Kidney (tissue), 22 donors: ENCODE measurements at places on chromosomes 2 and 18.
A peak's percentile ranks its signal among the peaks of the same experiment; 100 is the strongest.

DNA sequence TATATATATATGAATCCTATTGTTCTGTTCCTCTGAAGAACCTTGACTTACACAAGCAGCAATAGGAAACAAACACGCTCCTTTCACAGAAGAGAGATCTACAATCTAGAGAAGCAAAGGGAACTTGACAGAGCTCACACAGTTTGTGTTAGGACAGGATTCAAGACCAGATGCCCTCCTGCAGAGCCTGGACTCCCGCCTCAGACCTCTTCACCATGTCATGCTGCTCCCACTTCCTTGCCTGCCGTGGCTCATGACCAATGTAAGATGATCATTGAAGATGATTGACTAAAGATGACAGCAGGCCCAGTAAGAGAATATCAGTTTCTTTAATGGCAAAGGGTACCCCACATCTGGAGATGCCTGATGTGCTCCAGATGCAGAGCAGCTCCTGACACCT lies 111.2 kb upstream of the AGAP1 start:
- no peak for DNase-seq

GRCh38 chr2:156437272-156437930 lies 1.2 kb downstream of the GPD2 start:
- no peak for DNase-seq

- peak; percentile 43 for DNase-seq
Observed at GRCh38 chr2:109644571-109645275, 30.6 kb downstream of the SOWAHC start.

- DNase-seq, result no peak
Observed at GRCh38 chr2:190767821-190768220, 112.8 kb upstream of the GLS start.

DNA sequence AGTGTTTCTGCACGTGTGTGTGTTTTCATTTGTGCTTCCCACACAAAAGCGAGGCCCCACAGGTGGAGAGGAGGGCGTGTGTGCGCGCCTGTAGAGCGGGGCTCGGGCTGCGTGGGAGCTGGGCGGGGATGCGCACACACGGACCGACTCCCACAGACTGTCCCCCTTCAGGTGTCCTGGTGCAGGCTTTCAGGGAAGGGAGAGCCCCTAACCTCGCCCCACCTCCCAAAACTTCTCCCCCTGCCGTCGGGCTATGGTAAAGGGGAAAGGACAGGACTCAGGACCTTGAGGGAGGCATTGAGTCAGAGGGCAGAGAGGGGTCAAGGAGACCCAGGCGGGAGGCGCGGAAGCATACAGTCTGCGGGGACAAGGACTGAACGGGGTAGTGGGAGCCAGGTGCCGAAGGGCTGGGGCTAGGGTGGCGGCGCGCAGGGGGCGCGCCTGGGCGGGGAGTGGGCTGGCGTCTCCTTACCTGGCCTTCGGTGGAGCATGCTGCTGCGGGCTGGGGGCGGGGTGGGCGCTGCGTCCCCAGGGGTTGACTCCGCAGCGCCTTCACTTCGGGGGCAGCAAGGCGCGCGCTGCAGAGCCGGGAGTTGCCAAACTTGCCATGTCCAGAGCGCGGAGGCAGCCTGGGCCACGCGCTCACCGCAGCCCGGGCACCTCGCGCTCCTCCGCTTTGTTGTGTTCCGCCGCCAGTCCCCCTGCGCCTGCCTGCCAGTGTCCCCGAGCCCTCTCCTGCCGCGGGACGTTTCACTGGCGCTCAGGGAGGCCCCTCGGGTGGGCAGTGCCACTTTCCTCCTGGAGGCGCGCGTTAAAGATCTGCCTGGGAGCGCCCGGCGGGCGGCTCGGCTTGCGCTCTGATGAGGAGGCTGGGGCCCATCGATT lies 302.0 kb downstream of the NCKAP5 start:
- DNase-seq, result peak; percentile 63

DNA sequence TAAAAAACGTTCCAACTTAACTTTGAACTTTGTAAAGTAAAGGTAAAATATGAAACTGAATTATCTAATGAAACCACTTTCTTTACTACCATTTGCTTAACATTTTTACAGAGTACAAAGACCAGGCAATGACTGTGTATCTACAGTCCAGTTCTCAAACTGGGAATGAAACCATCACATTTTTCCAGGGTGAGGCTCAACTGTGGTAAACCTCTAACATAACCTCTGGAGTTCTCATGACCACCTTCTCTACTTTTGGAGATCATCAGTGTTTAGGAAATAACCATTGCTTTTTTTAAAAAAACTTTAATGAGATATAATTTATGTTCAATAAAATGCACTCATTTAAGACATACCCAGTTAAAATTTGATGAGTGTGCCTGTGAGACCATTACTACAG lies 223.5 kb downstream of the RNF152 start:
- no peak for DNase-seq

DNA sequence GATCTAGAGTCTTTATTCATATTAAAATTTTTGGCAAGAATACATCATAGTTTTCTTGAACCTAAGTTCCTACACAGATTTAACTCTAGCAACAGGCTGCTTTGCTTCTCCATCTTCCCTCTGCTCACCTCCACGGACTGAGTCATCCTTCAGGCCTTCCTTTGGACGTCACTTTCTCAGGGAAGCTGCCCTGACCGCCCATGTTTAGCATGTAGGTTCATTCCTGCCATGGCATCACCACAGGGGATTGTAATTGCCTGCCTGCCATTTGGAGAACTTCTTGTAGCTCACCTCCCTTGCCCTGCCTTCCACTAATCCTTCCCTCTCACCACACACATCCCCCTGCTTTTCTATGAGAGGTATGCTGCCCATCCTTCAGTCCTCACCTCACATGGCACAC lies 43.9 kb upstream of the B3GNT2 start:
- DNase-seq, result no peak

DNA sequence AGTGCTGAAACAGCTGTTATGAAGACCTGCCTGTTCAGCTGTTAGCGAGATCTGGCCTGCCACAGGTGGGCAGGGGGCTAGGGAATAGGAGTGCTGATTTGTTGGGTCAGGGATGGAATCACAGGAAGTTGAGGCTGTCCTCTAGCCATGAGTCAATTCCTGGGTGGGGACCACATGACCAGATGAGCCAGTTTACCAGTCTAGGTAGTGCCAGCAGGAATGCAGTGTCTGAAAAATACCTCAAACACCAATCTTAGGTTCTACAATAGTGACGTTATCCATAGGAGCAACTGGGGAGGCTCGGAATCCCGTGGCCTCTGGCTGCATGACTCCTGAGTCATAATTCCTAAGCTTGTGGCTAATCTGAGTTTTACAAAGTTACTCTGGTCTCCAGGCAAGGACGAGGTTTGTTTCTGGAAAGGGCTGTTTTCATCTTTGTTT lies 44.9 kb downstream of the DYSF start:
- no peak for DNase-seq

- DNase-seq, result no peak
Observed at GRCh38 chr18:13211534-13211933, 7.0 kb upstream of the LDLRAD4 start.

DNA sequence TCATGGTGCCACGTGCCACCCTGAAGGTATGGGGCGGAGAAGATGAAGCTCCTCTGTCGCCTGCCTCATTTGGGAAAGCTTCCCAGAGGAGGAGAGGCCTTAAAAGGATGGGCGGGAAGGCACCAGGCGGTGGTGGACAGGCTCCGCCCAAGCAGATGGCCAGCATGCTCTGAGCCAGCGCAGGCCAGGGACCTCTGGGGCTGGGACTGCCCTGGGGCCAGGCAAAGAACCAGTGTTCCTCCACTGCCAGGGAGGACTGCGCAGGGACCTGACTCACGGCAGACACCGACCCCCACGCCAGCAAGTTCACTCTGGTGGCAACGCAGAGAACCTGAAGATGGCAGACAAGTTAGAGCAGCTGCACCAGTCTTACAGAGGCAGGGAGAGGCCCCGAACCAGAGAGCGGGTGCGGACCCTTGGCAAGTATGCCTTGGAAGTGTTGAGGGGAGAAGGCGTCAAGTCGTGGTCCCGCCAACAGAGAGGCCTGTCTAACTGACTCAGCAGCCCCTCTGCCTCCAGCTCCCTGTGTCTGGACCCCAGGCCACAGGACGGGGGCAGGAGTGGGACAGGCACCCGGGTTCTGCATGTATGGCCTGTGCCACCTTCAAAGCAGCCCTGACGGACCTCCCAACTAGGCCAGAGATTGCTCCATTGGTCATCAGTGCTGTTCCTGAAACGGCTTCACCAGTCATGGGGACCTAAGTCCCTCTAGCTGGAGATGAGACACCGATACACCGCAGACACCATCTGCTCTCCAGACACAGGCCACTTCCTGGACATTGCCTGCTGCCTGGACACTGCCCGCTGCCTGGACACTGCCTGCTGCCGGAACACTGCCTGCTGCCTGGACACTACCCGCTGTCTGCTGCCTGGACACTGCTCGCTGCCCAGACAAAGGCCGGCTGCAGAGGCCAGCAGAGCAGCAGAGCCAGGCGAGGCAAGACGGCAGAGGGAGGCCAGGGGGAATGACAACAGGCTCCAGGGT lies 124.7 kb downstream of the HDAC4 start:
- peak; percentile 60 for DNase-seq

DNA sequence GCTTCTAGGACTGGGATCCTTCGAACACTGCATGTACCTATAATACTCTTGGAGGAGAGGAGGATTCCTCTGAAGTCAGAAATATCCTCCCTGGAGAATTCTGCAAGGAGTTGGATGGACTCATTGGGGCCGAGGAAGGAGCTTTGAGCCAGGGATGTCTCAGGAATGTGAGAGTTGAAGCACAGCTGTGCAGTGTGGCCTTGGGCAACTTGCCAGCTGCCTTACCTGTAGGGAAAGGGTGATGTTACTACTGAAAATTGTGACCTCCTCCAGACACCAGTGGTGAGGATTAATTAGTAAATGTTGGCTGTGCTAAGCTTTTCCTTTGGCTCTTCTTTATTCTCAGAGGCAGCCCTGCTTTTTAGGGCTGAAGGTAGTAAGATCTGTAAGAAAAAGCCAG lies 41.4 kb downstream of the FMNL2 start:
- DNase-seq, result no peak

GRCh38 chr2:205903549-205904129 lies 182.3 kb downstream of the INO80D start:
- no peak for DNase-seq

DNA sequence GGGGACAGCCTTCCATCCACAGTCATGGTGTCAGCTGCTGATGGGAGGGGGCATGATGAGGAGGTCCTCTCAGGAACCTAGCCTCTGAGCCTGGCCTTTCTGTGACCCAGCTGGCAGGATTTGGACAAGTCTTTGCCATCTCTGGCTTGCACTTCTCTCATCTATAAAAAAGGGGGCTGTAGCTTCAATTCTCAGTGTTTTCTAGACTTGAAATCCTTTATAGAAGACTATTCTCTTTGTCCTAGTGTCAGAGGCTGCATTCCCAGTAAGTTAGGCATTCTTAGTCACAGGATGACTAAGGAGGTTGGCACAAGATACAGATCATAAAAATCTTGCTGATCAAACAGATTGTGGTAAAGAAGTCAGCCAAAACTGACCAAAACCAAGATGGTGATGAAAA lies 958.5 kb downstream of the CNTNAP5 start:
- DNase-seq, result no peak

GRCh38 chr2:25585189-25585588 lies 88.2 kb downstream of the DTNB start:
- peak; percentile 10 for DNase-seq

GRCh38 chr2:8889978-8890377 lies 52.6 kb upstream of the KIDINS220 start:
- DNase-seq, result no peak

- no peak for DNase-seq
Observed at GRCh38 chr2:64324746-64325410, 129.1 kb upstream of the LGALSL start.

- DNase-seq, result no peak
Observed at GRCh38 chr2:203849010-203849409, 18.6 kb upstream of the CTLA4 start.

GRCh38 chr2:240812721-240813120 lies 7.3 kb downstream of the KIF1A start:
- DNase-seq, result peak; percentile 30

DNA sequence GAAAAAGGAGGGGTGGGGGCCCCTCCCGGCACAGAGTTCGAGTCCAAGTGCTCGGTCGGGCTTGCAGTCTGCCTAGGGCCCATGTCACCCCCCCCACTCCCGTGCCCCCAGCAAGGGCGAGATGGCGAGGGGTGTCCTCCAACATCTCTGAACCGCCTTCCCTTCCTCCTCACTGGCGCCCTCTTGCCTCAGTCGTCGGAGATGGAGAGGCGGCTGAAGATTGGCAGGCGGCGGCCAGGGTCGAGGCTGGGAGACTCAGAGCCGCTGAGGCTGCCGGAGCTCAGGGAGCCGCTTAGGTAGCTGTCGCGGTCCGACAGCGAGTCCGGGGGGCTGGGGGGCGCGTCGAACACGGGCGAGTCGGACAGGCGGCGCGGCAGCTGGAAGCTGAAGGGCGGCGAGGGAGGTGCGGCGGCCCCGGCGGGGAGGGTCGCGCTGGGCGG lies 2.3 kb downstream of the ZFP36L2 start:
- peak; percentile 90 for DNase-seq

- no peak for DNase-seq
Observed at GRCh38 chr2:104254017-104254416, 599.9 kb upstream of the POU3F3 start.

DNA sequence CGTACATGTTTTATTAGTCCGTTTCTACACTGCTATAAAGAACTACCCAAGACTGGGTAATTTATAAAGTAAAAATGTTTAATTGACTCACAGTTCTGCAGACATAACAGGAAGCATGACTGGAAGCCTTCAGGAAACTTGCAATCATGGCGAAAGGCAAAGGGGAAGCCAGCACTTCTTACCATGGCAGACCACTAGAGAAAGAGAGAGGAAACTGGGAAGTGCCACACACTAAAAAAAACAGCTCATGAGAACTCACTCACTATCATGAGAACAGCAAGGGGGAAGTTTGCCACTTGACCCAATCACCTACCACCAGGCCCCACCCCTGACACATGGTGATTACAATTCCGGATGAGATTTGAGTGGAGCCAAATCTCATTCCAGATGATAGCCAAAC lies 466.2 kb downstream of the IRS1 start:
- no peak for DNase-seq

- no peak for DNase-seq
Observed at GRCh38 chr2:37020887-37021796, 54.8 kb upstream of the STRN start.
